ENCODE measurements at places on chromosomes 3 and 15.

DNA sequence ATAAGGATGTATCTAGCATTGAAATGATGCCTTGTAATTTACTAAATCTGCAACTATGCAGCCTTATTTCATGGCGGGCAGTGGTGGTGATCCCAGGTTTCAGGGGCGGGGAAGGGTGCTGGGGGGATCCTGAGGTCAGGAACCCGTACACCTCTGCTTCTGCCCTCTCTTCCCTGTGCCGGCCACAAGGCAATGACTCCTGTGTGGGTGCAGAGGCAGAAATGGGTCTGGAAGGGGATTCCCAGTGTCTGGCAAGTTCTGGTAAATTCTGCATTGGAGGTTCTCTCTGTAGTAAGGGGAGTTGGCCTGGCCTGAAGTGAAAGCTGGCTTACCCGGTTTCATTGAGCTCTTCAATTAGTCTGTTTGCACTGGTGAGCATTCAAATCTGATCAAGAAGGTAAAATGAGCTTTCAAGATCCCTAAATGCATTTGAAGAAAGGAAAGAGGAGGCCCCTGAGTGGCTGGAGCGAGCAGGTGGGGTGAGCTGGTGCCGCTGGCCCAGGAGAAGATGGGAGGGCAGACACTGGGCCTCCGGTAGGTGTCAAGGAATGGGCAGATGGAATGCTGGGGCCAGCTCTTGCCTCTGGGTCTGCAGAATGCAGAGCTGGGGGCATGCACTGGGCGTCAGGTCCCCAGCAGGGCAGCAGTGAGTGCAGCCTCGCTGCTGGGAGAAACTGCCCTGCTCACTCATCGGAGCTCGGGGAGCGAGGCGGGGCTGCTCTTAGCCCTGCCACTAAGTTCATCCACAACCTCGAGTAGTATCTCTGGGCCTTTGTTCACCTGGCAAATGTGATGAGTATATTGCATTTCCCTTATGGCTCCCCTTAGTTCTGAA lies 13.7 kb downstream of the NRROS start:
- no peak for DNase-seq

- no peak for DNase-seq
These were observed 6.0 kb upstream of the TM2D3 start for GRCh38 chr15:101657968-101658784.

- peak; percentile 63 for DNase-seq
These were observed 75.8 kb upstream of the FAM98B start for GRCh38 chr15:38378161-38378560.

DNA sequence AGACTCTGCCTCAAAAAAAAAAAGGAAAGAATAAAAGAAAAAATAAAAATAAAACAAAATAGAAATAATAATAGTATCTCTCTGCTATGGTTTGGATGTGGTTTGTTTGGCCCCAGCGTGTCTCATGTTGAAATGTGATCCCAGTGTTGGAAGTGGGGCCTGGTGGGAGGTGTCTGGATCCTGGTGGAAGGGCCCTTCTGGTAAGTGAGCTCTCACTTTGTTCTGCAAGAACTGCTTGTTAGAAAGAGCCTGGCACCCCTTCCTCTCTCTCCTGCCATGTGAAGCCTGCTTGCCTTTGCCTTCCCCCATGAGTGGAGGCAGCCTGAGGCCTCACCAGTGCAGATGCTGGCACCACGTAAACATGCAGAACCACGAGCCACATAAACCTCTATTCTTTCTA lies 26.3 kb downstream of the TMEM44 start:
- DNase-seq: no peak

- no peak for DNase-seq
These were observed 42.1 kb downstream of the CCDC33 start for GRCh38 chr15:74278207-74278606.

DNA sequence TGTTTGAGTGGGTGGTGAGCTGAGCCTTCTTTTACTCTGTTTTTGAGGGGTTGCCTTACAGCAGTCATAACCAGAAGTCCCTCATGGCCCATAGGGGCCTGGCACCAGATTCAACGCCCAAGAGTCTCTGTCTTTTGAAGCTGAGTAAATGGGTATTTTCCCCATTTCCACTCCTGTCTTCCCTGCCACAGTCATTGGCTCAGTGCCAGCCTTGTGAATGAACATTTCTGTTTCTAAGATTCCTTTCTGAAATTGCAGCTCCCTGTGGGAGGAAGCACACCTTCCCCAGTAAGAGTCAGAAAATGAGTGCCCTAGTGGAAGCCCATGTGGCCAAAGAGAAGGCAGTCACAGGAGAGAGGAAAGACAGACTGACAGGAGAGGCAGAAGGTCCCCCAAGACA lies 43.7 kb upstream of the POLR2M start:
- no peak for DNase-seq

GRCh38 chr15:58628206-58628947 lies 121.1 kb downstream of the ADAM10 start:
- no peak for DNase-seq

GRCh38 chr15:32007355-32007960 lies 22.9 kb upstream of the CHRNA7 start:
- DNase-seq: no peak

DNA sequence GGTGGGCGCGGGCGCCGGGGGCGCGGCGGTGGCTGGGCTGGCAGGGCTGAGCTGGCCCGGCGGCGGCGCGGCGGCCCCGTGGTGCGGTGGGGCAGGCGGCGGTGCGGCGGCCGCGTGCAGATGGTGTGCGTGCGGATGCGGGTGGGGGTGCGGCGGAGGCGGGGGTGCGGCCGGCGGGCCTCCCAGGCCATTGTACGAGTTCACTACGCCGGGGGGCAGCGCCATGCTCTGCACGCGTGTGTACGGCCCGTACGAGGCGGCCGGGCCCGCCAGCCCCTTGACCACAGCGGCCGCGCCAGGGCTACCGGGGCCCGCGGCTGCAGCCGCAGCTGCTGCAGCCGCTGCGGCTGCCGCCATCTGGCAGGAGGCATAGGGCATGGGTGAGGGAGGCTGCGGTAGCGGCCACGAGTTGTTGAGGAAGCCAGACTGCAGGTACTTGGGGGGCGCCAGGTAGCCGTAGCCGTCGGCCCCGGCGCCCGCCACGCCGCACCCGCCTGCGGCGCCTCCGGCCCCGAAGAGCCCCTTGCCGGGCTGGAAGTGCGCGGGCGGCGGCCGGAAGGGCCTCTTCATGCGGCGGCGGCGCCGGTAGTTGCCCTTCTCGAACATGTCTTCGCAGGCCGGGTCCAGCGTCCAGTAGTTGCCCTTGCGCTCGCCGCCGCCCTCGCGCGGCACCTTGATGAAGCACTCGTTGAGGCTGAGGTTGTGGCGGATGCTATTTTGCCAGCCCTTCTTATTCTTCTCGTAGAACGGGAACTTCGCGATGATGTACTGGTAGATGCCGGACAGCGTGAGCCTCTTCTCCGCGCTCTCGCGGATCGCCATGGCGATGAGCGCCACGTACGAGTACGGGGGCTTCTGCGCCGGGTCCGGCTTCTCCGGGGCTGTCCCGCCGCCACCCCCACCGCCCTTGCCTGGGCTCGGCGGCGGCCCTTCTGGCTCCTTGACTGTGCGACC lies 951 bp downstream of the FOXL2 start:
- DNase-seq: no peak

DNA sequence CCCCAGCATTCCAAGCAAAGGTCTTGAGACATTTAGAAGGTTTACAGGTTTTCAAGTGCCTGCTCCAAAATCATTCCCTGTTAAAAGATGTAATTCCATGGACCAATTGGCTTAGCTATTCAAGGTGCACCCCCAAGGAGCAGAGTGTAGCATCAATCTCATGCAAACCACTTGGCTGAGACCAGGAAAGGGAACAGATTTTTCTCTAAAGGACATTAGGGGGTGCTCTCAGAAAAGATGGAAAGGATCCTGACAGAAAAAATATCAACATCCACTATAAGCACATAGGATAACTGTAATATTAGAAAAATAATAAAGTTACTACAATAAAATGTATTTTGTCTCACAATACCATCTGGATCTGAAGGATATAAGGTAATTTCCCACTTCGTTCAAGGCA lies 328.0 kb upstream of the CDIN1 start:
- DNase-seq: no peak

- no peak for DNase-seq
These were observed 213.1 kb downstream of the NTRK3 start for GRCh38 chr15:88043396-88043795.

DNA sequence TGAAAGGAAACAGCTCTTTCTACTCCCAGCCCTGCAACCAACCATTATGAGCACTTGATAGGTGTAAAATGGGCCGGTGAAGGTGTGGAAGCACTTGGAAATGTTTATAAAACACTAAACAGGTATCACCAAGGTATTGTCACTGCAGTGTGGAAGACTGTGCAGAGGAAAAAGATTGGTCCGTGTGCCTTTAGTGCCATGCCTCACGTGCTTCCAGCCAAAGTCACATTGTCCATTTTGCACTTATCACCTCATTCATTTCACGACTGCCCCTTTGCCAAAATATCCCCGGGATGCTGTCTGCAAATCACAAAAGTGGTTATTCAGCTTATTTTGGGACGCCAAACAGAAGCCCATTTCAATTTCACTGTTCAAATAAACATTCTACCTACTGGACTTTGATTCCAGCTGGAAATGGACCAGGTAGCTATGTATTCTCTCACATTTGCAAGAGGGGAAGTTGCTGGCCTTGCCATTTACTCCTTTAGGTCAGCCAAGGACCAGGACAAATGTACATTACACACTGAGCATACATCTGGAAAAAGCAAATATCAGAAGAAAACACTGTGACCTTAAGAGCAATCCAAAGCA lies 58.4 kb downstream of the ARRDC4 start:
- no peak for DNase-seq

Measured in aorta (tissue), 5 donors.